ENCODE measurements at places on chromosomes 3 and 15.

- DNase-seq: no peak
Measured at GRCh38 chr3:47871389-47871788, 68.5 kb downstream of the DHX30 start.

DNA sequence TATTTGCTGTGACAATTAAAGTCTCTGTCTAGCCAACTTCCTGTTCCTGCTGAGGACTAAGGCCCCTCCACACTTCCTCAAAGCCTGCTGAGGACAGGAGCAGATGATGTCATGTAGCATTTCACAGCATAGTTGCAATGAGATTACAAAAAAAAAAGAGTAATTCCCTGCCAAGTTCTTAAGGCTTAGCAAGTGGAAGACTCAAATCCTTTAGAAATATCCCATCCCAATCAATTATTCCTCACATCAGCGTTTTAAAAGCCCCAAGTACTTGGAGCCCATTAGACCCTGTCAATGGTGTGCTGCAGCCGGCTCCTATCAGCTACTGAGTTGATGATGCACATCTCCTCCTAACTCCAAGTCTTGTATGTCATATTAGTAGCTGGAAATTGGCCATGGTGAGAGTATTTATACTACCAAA lies 51.7 kb downstream of the TRANK1 start:
- DNase-seq: no peak

DNA sequence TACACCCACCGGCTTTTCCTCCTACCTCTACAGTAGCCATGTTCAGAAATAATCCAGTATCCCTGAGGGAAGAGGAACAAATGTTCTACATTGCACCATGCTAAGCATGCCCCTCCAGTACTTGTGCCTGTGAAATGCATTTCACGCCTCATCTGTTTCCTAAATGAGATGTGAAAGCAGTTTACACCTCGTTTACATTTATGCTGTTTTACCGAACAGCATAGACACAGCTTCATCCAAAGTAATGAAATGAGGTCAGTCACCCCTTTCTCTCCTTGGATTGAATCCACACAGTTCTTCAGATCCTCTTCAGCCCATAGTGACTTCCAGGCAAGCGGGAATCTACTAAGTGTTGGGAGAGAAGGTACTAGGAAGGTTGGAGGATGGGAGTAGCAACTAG lies 514.3 kb downstream of the PDCD6IP start:
- no peak for DNase-seq

- DNase-seq: no peak
Measured at GRCh38 chr3:135792858-135793475, 172.6 kb upstream of the PPP2R3A start.

- DNase-seq: no peak
Measured at GRCh38 chr3:23580096-23580713, 225.6 kb upstream of the UBE2E1 start.

DNA sequence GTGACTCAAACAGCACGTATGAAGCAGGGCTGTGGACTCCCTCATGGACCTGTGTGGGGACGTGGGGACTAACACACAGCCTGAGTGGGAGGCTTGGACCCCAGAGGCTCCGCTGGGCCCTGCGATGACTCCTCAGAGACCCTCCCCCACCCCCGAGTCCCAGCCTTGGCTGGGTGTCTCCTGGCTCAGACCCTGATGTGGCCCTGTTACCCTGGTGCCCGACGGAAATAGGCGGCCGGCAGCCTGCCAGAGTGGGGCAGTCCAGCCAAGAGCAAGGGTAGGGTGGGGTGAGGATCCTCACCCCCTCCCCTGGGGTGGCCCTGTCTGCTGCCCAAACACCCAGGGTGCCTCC lies 15.3 kb downstream of the TNK2 start:
- no peak for DNase-seq

- no peak for DNase-seq
Measured at GRCh38 chr3:183069086-183069485, 30.2 kb downstream of the MCCC1 start.

DNA sequence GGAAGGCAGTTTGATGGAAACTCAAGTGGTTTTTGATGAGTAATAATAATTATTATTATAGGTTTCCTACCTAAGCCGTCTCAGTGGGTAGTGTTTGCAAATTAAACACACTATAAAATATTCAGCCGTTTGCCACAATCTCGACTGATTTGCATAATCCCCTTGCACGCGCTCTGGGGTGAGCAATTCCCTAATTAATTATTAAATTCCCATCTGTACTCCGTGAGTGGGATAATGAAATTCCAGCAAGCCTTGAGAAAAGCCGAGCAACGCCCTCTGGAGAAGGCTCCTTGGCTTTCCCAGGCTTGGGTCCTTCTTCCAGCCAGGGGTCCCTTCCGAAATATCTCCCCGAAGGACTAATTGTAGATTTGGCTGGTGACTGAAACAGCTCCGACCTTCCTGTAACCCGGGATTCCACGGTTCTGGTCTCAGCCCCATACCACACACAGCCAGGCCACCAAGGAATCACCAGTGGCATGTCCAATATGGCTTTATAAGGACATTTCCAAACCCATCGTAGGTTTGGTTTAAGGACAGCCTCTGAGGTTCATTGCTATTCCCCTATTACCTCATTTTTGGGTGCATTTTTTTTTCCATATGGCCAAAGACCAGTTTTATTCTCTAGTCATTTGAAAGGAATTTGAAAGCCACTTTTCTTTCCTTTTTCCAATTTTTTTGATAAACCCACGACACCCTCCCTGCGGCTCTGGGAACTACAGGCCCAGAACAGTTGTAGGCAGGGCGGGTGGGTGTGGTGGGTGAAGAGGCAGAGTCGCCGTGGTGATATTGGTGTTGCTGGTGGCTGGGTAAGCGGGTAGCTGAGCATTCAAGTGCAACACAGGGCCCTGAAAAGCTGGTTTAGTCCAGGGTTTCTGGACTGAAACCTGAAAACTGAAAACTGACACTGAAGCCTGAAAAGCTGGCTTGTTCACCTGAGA lies 33.2 kb upstream of the RGMA start:
- DNase-seq: no peak

GRCh38 chr15:89539027-89539426 lies 36.2 kb upstream of the TICRR start:
- DNase-seq: no peak

DNA sequence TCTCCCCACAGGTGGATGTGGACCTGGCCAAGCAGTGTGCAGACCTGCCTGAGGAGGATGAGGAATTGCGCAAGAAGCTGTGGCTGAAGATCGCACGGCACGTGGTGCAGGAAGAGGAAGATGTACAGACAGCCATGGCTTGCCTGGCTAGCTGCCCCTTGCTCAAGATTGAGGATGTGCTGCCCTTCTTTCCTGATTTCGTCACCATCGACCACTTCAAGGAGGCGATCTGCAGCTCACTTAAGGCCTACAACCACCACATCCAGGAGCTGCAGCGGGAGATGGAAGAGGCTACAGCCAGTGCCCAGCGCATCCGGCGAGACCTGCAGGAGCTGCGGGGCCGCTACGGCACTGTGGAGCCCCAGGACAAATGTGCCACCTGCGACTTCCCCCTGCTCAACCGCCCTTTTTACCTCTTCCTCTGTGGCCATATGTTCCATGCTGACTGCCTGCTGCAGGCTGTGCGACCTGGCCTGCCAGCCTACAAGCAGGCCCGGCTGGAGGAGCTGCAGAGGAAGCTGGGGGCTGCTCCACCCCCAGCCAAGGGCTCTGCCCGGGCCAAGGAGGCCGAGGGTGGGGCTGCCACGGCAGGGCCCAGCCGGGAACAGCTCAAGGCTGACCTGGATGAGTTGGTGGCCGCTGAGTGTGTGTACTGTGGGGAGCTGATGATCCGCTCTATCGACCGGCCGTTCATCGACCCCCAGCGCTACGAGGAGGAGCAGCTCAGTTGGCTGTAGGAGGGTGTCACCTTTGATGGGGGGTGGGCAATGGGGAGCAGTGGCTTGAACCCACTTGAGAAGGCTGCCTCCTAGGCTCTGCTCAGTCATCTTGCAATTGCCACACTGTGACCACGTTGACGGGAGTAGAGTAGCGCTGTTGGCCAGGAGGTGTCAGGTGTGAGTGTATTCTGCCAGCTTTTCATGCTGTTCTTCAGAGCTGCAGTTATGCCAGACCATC lies 8.6 kb downstream of the VPS18 start:
- DNase-seq: no peak

DNA sequence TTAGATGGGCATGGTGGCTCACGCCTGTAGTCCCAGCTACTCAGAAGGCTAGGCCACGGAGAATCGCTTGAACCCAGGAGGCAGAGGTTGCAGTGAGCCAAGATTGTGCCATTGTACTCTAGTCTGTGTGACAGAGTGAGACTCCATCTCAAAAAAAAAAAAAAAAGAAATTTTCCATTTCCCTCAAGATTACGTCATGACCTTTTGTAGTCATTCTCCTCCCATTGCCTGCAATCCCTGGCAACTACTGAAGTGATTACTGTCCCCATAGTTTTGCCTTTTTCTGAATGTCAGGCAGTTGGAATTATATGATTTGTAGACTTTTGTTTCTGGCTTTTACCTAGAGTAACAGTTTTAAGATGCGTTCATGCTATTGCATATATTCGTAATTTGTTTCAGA lies 28.0 kb downstream of the WDR76 start:
- DNase-seq: no peak

DNA sequence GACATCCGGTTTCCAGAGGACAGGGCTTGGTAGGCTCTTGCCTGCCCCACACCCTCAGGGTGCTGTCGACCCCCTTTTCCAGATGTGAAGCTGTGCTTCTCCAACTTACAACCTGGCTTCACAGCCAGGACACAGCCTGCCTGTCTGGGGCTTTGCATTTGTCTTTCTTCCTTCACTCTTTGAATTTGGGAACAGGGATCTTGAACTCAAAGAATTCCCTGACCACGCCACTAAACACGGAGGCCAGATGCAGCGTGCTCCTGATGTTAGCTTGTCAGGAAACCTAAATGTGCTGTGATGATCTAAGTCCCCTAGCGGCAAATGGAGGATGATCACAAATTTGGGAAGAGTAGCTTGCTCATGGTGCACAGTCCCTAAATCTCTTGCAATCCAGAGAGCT lies 244.8 kb upstream of the RGMA start:
- DNase-seq: no peak

DNA sequence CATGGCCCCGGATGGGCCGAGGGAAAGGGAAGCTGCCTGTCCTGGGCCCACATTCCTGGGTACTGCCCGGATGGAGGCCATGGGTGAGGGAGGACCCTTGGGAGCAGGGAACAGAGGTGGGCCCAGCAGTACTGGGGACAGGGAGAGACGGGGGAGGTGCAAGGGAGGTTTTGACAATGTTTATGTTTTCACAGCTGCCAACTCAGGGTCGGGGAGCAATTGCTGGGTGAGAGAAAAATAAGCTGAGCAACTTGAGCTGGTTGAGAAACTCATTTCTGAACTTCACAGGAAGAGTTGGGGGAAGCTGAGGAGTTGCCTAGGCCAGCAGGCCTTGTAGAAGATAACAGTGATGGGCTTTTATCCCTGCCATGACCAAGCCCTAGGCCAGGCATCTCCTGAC lies 11.1 kb upstream of the TSPAN3 start:
- no peak for DNase-seq

GRCh38 chr3:45736707-45737106 lies 47.5 kb downstream of the SACM1L start:
- DNase-seq: no peak

- DNase-seq: no peak
Measured at GRCh38 chr15:44726568-44727484, 9.5 kb upstream of the TRIM69 start.

DNA sequence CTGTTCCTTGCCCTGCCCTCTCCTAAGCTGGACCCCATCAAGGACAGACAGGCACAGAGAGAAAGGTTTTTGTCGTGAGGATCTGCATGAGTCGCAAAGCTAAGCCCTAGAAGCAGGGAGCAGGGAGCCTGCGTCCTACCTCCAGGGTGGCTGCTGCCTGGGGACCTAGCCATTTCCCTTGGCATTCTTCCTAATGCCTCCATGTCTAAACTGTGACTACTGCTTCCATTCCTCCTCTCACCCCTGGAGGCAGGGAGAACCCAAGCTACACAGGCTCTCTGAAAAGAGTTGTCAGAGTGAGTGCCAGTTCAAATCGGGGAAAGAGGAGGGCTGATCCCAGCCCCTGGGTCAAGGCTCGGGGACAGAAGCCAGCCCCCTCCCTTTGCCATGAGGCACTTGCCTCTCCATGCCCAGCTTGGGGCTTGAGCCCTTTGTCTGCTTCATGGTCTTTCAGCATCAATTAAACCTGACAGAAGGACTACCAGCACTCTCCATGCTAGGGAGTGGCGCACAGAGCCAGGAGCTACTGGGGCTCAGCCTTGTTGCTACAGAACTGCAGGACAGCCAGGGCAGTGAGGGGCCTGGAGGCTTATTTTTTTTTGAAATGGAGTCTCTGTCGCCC lies 2.4 kb downstream of the GCHFR start:
- no peak for DNase-seq

DNA sequence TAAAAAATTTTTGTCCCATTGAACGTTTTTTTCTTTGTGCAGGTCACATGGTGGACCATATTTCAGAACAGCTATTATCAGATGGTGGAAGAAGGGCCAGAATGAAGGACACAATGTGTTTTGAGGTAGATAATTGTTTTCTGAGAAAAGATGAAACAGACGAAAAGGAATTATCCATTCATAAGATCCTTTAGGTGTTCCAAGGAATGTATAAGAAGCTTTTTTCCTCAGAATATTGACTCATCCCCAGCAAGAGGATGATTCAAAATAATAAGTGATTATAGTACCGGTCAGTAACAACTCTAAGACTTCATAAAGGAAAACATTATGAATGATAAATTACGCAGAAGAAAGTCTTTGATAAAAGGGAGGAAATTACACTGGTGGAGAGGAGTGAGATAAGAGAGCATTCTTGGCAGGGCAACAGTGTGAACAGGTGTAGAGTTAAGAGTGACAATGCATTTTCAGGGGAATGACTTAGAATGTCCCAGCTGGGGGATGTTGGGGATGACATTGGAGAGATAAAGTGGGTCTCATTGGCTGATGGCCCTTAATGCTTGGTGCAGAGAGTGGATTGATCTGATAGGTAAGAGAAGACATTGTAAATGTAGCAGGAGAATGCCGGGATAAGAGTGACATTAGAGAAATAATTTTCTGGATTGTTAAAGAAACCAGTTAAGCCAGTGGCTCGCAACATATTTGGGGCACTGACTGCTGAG lies 27.0 kb upstream of the AQP9 start:
- no peak for DNase-seq

- DNase-seq: no peak
Measured at GRCh38 chr3:87436781-87437543, 160.6 kb upstream of the POU1F1 start.

GRCh38 chr3:105013657-105014056 lies 353.1 kb upstream of the ALCAM start:
- DNase-seq: no peak
